ENCODE measurements at places on chromosomes 5 and 9. TPM values are rescaled to one million over a fixed set of nuclear protein-coding genes. Genes with fewer than 3 reads are reported as not detected.

DNA sequence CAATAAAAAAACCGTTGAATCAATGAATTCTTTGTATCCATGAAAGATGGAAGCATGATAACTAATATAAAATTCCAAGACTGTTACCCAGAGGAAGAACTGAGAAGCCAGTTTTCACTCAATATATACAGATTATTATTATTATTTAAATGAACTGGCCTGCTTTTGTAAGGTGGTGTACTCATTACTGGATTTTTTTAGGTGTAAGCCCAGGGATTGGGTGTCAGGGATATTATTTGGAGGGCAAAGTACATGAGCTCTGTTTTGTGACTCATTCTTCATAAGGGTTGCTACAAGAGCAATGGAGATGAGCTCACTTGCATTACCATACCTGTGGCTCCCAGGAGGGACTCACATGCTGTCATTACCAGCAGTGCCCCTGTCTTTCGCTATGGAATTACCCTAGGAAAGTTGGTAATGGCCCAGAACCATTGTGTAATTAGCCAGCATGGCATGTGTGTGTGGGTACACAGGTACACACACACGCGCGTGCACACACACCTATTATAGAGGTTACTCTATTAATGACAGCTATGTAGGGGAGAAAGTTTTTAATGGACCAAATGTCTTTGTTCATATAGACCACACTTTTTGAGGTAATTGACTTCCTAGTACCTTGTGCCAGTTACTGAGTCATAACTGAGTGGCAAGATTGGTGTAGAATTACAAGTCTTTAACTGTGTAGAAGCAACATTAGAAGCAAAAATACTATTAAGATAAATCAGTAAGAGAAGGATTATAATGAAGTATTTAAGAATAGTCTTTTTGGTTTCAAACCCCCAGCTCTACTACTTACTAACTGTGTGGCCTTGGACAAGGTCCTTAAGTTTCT is 143.4 kb downstream of the GDNF start:
- DNase-seq: no peak

GRCh38 chr5:118687100-118687499 is 301.2 kb downstream of the DTWD2 start:
- no peak for DNase-seq

DNA sequence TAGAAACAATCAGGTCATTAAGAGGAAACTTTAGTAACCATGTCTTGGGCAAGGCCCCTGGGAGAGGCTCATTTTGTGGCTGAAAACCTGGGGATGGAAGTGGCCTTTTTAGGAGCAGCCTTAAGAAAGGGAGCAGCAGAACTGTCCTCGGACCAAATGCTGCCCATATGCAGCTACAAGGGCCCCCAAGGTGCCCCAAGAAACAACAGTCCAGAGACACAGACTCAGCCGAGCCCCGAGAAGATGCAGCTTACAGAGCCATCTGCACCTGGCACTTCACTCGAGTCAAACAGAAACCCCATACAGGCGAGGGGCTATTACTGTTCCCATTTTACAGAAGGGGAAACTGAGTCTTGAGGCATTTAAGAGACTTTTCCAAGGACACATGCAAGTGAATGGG is 58.0 kb downstream of the COL23A1 start:
- no peak for DNase-seq

- DNase-seq: no peak
These were observed 42.9 kb upstream of the HAND1 start for GRCh38 chr5:154520861-154521453.

DNA sequence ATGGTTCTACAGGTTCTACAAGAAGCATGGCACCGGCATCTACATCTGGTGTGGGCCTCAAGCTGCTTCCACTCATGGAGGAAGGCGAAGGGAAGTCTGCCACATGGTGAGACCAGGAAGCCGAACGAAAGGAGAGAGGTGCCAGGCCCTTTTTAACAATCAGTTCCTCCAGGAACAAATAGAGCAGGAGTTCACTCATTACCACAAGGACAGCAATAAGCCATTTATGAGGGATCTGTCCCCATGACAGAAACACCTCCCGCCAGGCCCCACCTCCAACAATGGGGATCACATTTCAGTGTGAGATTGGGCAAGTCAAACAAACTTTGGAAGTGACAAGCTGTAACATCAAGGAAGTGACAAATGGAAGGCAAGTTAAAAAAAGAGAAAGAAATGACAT is 95.5 kb upstream of the PTPN3 start:
- DNase-seq: no peak

- no peak for DNase-seq
These were observed 2.5 kb upstream of the AQP7 start for GRCh38 chr9:33404788-33405362.

- DNase-seq: no peak
These were observed 143.8 kb upstream of the MAP3K1 start for GRCh38 chr5:56671571-56671970.

DNA sequence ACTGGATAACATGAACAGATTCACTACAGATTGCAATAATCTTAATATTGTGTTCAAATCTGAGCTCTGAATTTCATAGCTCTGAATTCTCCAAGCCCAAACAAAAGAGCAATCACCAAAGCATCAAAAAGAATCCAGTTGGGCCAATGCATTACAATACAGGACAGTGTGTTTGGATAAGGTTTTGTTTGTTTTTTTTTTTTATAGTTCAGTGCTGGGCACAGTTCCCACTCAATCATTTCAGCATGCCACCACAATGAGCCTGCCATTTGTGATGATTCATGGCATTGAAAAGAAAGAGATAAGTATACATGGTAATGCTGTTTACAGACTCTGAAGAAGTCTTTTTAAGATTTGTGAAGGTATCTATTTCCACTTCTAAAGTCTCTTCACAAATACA is 1.7 kb upstream of the HTR1A start:
- no peak for DNase-seq

GRCh38 chr5:98916540-98916939 is 12.3 kb downstream of the CHD1 start:
- no peak for DNase-seq

- DNase-seq: no peak
These were observed 408.8 kb upstream of the IRX1 start for GRCh38 chr5:3186736-3187405.

GRCh38 chr9:2354856-2355696 is 266.5 kb upstream of the VLDLR start:
- DNase-seq: no peak

GRCh38 chr9:96430377-96430776 is 12.2 kb upstream of the ZNF367 start:
- no peak for DNase-seq

GRCh38 chr5:91499943-91500531 is 116.9 kb upstream of the ARRDC3 start:
- DNase-seq: no peak

DNA sequence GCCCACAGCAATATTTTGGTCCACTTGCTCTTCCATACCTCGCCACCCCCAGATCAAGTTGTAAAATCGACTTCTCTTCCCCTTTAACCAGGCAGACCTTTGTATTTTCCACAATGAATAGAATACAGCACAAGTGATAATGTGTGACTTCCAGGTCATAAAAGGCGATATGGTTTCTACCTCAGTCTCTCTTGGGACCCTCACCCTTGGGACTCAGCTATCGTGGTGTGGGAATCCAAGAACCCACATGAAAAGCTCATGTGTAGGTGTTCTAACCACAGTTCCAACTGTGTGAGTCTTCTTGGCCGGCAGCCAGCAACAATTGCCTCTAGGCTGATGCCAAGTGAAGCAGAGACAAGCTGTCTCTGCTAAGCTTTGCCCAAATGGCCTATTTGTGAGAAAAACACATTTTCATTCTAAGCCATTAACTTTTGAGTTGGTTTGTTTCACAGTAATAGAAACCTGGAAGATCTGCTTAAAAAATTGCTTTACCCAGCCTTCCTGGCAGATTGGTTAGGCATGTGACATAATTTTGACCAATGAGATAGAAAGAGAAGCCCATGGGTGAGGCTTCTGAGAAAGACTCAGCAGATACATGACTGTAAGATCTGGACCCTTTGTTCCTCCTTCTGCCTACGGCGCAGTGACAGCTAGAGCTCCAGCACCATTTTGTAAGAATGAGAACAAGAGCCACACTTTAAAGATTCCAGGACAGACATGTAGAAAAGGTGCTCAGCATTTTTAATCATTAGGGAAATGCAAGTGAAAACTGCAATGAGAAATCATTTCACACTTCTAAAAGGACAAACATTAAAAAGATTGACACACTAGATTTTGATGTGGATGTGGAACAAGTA is 18.3 kb upstream of the MLLT3 start:
- DNase-seq: peak; percentile 79

- no peak for DNase-seq
These were observed 101.7 kb upstream of the IFNE start for GRCh38 chr9:21583628-21584377.

GRCh38 chr5:169190849-169191248 is 110.1 kb downstream of the SLIT3 start:
- DNase-seq: no peak

- no peak for DNase-seq
These were observed 42.5 kb upstream of the RIC1 start for GRCh38 chr9:5586391-5586802.

GRCh38 chr9:124889006-124889405 is 27.1 kb downstream of the ARPC5L start:
- no peak for DNase-seq

GRCh38 chr9:80957801-80958200 is 731.5 kb downstream of the TLE1 start:
- DNase-seq: no peak

- no peak for DNase-seq
These were observed 213.4 kb downstream of the MARCHF11 start for GRCh38 chr5:15966066-15966640.

- no peak for DNase-seq
These were observed 2.9 kb downstream of the OR2S2 start for GRCh38 chr9:35954942-35955546.

DNA sequence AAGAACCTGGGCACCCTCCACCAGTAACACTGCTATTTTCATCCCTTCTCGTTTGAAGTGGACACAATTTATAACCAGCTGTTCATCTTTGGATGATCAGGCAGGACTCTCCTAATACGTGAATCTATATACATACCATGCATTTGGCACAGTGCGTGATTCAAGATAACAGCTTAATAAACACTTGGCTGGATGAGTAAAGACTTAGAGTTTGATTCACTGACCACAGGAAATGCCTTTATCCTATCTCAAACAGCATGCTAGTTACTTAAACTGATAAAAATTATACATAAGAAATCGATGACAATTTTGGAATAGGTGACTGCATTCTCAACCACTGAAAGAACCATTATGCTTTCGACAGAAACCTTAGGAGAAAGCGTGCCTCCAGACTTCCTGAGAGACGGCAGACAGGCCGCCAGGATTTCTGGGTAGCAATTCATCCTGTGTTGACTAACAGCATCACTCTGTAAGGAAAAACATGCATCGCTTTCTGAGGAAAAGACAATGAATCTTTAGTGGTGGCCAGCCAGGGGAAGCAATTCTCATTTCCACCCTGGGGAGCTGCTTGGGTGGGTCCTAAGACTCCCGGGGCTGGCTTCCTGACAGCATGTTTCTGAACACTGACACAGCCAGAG is 9.7 kb downstream of the MRPL36 start:
- peak; percentile 9 for DNase-seq

DNA sequence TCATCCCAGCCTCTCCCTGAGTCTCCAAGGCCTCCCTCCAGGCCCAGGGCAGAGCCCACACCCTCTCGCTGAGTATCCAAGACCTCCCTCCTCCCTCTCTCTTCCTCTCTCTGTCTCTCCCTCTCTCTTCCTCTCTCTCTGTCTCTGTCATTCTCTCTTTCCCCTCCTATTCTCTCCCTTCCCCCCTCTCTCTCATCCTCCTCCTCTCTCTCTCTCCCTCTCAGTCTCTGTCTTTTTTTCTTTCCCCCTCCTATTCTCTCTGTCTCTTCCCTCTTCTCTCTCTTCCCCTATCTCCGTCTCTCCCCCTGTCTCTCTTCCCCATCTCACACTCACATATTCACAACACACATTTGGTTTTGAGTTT is 8.1 kb downstream of the SLC6A19 start:
- no peak for DNase-seq

GRCh38 chr9:5500441-5501235 is 9.7 kb upstream of the PDCD1LG2 start:
- DNase-seq: no peak

- no peak for DNase-seq
These were observed 8.1 kb downstream of the ZNF622 start for GRCh38 chr5:16457451-16457850.

DNA sequence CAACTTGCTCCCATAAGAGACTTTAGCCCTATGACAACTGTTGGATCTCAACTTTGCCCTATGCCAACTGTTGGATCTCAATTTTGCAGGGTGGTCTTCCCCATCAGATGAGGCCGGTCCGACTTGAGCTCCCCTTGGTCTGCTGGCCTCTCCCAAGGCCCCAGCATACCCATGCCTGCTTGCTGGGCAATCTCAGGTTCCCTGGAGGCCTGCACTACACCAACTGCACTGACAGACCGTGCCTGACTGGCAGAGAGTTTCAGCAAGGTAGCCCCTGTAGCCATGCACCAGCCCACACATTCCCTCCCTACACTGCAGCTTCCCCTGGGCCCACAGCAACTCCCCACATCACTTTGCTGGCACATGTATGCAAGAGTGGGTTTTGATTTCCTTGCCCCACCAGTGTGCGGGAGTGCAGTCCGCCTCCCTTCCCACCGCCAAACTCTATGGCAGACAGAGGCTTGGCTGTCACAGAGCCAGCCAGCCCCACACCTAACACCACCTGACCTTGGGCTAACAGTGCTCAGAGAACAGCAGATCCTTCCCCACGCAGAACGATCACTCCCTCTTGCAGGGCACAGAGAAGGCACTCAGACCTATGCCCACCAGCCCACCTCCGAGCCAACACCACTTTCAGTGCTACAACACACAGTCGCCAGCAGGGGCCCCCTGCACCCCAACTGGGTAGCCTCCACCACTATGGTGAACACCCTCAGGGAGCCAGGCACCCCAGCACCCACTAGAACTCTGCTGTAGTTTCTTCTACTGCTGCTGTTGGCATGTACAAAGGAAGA is 279.9 kb upstream of the COX7C start:
- no peak for DNase-seq

DNA sequence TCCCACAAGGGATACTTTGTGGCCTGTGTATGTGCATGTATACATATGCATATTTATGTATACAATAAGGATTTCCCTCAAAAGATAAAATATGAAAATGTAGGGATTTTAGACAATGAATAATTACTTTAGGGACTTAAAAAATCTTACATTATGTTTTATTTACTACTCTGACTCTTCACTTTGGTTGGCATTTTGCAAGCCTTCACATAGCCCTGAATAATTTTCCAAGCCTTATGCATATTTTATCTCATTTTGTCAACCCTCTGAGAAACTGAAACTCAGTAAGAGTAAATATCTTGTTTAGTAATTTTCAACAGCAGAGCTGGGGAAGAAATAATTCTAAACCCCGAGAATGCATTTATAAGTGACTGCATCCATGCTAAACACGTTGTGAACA is 153.0 kb upstream of the SLC24A2 start:
- DNase-seq: no peak

GRCh38 chr5:175590471-175590881 is 67.4 kb upstream of the HRH2 start:
- no peak for DNase-seq

GRCh38 chr5:111254613-111255012 is 30.4 kb downstream of the CAMK4 start:
- no peak for DNase-seq

Gene FSTL4
- total RNA-seq: 0.98 TPM

Gene ADAMTS13
- 0.96 TPM for total RNA-seq

Gene CCDC152
- 1.3 TPM for total RNA-seq

Gene AQP3
- 19.0 TPM for total RNA-seq

Gene TMEM171
- not detected for total RNA-seq

Gene TNFSF15
- 2.0 TPM for total RNA-seq

Gene MARCHF11
- total RNA-seq: not detected

Gene MEGF10
- total RNA-seq: 2.3 TPM

Gene PSMB7
- total RNA-seq: 162 TPM

Gene RNF20
- total RNA-seq: 24.6 TPM

Gene CD72
- total RNA-seq: 3.6 TPM

Gene DNAI1
- 1.6 TPM for total RNA-seq

Data from breast epithelium (tissue), 4 donors.